Sciatic nerve (tissue), 2 donors: ENCODE measurements at places on chromosomes 5 and 9. TPM values are rescaled to one million over a fixed set of nuclear protein-coding genes. Genes with fewer than 3 reads are reported as not detected.

The PDE6A gene
- total RNA-seq: not detected

The PRR16 gene
- 0.71 TPM for total RNA-seq

The CCL27 gene
- not detected for total RNA-seq

The FRMD3 gene
- total RNA-seq: 38.1 TPM

The CSF1R gene
- 74.8 TPM for total RNA-seq

The ADAMTS2 gene
- total RNA-seq: 25.3 TPM

The NMUR2 gene
- total RNA-seq: not detected

The KCNN2 gene
- 0.71 TPM for total RNA-seq

The AJM1 gene
- 3.1 TPM for total RNA-seq

The ZNF454 gene
- total RNA-seq: 4.7 TPM

The OR1Q1 gene
- not detected for total RNA-seq

The EDIL3 gene
- 29.4 TPM for total RNA-seq

The OTULINL gene
- total RNA-seq: 15.6 TPM

The TEX48 gene
- not detected for total RNA-seq

The GMCL2 gene
- not detected for total RNA-seq

The TNC gene
- 28.6 TPM for total RNA-seq

The CARTPT gene
- not detected for total RNA-seq

The CD180 gene
- total RNA-seq: 2.0 TPM

The C7 gene
- 37.4 TPM for total RNA-seq

The PCDHB14 gene
- 5.3 TPM for total RNA-seq

The C5orf52 gene
- total RNA-seq: not detected

The SPATA9 gene
- total RNA-seq: 1.6 TPM

The PFN3 gene
- total RNA-seq: not detected

The CAMK4 gene
- 2.2 TPM for total RNA-seq

The PNPLA7 gene
- 18.3 TPM for total RNA-seq

The NTNG2 gene
- 3.2 TPM for total RNA-seq

The PDZD2 gene
- 105 TPM for total RNA-seq
